ENCODE measurements at places on chromosomes 1 and 21.
A peak's percentile ranks its signal among the peaks of the same experiment; 100 is the strongest.

DNA sequence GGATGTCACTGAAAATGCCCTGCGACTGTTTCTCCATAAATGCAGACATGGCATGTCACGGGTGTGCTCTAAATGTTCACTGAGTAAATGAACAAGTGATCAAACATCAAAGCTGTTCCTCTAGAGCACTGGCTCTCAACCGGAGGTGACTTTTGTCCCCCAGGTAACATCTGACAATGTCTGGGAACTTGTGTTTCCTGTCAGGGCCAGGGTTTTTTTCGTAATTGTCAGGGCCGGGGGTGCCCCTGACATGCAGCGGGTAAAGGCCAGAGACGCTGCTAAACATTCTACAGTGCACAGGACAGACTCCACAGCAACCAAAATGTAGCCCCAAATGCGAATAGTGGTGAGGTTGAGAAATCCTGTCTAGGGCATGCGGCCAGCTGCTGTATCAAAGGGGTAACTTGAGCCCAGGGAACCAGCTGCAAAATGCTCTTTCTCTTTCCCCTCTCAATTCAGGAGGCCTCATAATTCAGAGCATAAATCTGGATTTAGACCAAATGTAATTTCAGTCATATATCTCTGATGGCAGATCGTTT, 2.0 kb downstream of the ALDH4A1 start:
- no peak for DNase-seq

GRCh38 chr1:38287036-38287435, 240.4 kb upstream of the POU3F1 start:
- DNase-seq = no peak

GRCh38 chr1:231021540-231022031, 18.5 kb downstream of the FAM89A start:
- no peak for DNase-seq

- DNase-seq = no peak
Observed at GRCh38 chr21:35586305-35586704, 474.0 kb downstream of the SETD4 start.

DNA sequence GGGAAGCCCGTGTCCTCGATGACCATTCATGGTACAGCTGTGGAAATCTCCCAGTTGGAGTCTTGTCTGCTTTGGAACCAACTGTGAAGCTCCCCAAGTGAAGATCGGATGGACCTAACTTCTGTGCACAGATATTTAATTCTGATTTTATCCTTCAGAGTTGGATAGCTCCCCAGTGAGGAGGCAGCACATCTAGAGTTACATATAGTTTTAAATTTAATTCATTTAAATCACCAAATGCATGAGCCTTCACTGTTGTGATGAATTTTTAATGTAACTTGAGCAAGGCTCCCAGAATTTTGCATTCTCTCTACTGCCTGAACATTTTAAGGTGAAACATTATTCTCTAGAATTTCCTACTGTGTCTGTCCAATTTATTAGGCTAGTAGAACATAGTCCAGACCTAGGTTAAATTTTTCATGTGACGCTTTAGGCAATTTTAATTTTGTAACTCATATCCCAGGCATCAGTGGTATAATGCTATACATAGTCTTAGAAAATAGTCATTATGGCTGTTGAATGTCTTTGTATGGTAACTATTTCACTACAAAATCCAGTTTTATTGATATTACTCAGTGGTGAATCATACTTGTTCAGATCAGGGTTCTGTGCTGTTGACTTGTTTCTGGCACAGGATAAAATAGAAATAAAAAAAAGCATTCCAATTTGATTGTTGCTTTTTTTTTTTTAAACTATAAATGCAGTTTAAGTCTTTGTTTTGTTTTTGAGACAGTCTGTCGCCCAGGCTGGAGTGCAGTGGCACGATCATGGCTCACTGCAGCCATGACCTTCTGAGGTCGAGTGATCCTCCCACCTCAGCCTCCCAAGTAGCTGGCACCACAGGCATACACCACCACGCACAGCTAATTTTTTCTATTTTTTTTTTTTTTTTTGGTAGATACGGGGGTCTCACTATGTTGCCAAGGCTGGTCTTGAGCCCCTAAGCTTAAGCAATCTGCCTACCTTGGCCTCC, 66.9 kb downstream of the PRDM2 start:
- no peak for DNase-seq

GRCh38 chr1:241675983-241676382, 23.9 kb downstream of the WDR64 start:
- no peak for DNase-seq

- no peak for DNase-seq
Observed at GRCh38 chr1:36326499-36326898, 3.1 kb upstream of the EVA1B start.

DNA sequence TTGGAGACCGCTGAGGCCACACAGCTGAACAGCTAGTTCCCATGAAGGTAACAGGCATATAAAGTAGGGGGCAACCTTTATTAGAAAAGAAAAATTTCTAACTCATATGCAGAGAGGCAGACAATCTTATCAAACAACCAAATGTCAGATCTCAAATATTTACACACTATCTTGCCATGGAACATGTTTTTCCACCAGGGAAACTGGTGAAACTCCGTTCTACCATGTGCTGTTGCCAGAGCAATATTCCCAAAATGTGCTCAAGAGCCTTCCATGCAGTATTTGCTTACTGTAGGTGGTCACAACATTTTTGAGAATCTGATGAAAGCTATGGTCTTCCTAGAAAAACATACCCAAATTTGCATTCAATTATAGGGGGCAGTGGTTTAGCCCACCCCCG, 143.4 kb upstream of the MAGI3 start:
- no peak for DNase-seq

- no peak for DNase-seq
Observed at GRCh38 chr1:25715888-25716287, 84.1 kb upstream of the SELENON start.

DNA sequence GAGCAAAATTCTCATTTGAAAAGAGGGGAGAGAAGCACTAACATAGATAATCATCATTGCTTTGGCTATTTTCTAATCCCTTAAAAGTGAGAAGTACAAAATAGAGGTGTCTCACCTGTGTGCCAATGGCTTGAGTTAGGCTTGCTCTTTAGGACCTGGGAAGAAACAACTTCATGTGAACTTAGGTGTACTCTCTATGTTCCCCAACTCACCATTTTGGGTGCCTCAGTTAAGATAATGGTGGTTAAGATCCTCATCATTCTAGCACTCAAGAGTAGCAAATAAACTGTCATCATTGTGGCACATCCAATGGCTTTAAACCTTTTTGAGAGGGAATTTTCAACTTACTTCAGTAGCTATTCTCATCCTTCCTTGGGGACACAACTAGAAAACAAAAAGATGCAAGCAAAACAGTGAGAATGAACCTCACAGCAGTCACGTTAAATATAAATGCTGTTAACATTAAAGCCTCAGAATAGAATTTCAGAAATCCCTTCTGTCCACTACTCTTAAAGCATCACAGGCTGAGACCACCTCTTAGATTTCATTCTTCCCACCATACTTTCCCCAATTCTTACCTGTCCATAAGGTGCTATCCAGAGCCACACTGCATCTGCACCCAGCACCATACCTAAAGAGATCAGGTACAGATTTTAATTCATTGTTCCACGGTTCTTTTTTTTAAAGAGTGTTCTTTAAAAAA, 1.2 kb downstream of the GAS5 start:
- DNase-seq = no peak

DNA sequence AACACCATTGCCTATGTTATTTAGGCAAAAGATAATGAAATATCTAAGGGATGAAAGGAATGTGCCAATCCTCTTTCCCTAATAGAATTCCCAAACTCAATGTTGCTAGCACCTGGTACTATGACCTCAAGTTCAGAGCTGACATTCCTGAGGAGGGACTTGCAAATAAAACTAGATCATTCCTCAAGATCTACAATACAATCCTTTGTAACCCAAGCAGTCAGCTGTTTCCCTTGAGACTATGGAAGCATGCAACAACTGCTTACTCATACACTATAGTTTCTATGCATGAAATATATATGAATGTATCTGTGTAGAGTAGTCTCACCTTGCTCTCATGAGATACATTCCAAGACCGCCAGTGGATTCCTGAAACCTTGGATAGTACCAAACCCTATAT, 65.0 kb downstream of the ABL2 start:
- DNase-seq = no peak

GRCh38 chr21:43191521-43191920, 22.7 kb downstream of the CRYAA start:
- DNase-seq = no peak

DNA sequence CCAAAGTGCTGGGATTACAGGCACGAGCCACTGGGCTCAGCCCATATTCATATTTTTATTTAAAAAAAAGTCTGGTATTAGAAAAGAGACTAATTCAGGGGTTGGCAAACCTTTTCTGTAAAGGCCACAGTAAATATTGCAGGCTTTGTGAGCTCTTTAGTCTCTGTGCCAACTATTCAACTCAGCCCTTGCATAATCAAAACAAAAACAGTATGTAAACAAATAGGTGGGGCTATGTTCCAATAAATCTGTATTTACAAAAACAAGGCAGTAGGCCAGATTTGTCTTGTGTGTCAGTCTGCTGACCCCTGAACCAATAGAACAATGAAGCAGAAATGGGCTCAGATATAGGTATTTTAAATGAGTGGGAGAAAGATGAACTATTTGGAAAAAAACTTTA, 49.3 kb downstream of the CDC42BPA start:
- DNase-seq = no peak

DNA sequence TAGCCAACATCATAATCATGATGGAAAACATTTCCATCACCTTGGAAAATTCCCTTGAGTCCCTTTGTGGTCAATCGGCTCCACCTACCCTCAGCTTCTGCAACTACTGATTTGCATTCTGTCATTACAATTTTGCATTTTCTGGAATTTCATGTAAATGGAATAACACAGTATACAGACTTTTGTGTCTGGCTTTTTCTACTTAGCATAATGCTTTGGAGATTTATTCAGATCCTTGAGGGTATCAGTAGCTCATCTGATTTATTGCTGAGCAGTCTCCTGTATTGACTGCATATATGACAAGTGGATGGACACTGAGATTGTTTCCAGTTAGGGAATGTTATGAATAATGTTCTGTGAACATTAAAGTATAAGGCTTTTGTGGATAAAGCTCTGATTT, 358.3 kb downstream of the USP25 start:
- DNase-seq = no peak

DNA sequence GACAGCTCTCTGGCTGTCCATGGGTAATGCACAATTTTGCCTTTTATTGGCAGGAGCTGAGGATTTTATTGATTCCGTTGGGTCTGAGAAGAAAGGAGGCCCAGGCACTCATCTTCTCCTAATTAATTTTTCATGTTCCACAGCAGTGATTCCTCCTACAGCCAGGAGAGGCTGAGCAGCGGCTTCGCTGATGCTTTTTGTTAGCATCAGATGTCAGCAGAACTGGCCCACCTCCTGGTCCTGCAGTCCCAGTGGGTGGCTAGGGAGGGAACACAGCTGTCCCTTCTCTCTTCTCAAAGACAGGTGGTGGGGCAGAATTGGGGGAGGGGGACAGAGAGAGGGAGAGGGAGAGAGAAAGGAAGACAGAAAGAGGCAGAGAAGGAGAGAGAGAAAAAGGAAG, 5.7 kb downstream of the MT1HL1 start:
- DNase-seq = no peak

- DNase-seq = no peak
Observed at GRCh38 chr1:107776900-107777663, 187.9 kb downstream of the VAV3 start.

- DNase-seq = no peak
Observed at GRCh38 chr1:240965581-240966091, 353.7 kb upstream of the GREM2 start.

GRCh38 chr1:110262296-110262695, 52.2 kb downstream of the KCNC4 start:
- no peak for DNase-seq

GRCh38 chr1:96164053-96164452, 557.5 kb upstream of the PTBP2 start:
- DNase-seq = no peak

- no peak for DNase-seq
Observed at GRCh38 chr1:230306169-230306568, 120.0 kb downstream of the PGBD5 start.

DNA sequence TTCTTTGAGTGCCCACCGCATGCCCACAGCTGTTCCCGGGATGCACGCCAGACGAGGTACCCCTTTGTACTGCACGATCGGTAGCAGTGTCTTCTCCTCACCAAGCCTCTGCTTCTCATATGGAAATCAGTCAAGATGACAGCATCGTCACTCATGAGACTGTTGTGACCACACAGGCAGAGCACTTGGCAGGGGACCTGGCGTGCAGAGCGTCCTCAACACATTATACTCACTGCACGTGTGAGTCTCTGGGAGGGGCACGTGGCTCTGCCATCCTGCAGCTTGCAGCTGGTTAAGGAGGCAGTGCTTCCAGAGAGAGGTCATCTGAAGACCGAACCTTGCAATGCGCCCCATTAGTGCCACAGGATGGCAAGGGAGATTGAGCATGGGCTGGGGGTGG, 266.8 kb downstream of the NPHP4 start:
- no peak for DNase-seq

- no peak for DNase-seq
Observed at GRCh38 chr1:33390542-33390941, 40.4 kb downstream of the PHC2 start.

GRCh38 chr1:73475316-73475870, 722.6 kb downstream of the LRRIQ3 start:
- no peak for DNase-seq

- peak; percentile 41 for DNase-seq
Observed at GRCh38 chr21:45590726-45591618, 48.7 kb upstream of the SLC19A1 start.

GRCh38 chr1:83632906-83633305, 366.0 kb downstream of the TTLL7 start:
- DNase-seq = no peak

DNA sequence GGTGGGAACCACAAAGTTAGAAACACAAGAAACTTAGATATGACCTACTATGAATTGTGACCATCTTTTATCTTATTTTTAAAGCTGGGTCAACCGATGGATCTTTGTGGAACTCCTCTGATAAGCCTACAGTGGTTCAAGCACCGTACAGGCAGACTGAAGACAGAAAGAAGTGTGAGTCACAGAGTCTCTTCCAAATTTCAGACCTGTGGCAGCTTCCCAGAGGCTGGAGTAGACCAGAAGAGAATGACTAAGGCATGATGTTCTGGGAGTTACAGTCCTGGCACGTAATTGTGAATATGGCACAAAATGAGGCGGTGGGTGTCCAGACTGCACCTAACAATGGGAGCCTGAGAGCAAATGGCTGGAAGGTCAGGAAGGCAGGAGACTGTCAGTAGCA, 70.0 kb downstream of the LMO4 start:
- DNase-seq = no peak

DNA sequence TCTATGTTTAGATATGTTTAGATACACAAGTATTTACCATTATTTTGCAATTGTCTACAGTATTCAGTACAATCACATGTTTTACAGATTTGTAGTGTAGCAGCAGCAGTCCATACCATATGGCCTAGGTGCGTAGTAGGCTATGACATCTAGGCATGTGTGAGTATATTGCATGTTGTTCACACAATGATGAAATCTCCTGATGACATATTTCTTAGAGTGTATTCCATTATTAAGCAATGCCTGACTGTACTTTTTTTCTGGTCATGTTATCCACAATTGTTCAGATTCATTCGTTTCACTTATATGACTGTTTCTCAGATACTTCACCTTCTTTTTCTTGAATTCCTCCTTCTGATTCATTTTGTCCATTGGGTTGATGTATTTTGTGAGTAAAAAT, 9.9 kb upstream of the BACE2 start:
- DNase-seq = no peak
